ENCODE measurements at places on chromosomes 2 and 18. TPM values are rescaled to one million over a fixed set of nuclear protein-coding genes. Genes with fewer than 3 reads are reported as not detected.

The IKZF2 gene
- total RNA-seq = 5.8 TPM

The MEP1B gene
- not detected for total RNA-seq

The SCYGR3 gene
- not detected for total RNA-seq

The SIX2 gene
- total RNA-seq = 1.0 TPM

The COL5A2 gene
- 24.2 TPM for total RNA-seq

The RUFY4 gene
- total RNA-seq = not detected

The ZNF532 gene
- total RNA-seq = 240 TPM

The CPLX4 gene
- total RNA-seq = not detected

The ABHD1 gene
- total RNA-seq = 0.50 TPM

DNA sequence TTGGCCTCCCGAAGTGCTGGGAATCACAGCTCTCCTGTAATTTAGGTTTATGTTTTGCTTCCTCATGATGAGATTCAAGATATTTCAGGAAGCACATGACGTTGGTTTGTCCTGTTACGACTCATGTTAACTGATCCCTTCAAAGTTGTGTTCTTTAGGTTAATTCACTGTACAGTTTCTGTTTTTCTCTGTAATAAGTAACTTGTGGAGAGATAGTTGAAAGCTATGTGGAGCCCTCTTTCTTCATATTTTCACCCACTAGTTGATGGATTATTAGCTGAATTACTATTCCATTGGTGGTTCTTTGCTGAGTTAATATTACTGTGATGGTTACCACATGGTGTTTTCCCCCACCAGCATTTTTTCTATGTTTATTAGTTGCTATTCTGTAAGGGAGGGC lies 18.3 kb upstream of the CHCHD5 start:
- DNase-seq = no peak

DNA sequence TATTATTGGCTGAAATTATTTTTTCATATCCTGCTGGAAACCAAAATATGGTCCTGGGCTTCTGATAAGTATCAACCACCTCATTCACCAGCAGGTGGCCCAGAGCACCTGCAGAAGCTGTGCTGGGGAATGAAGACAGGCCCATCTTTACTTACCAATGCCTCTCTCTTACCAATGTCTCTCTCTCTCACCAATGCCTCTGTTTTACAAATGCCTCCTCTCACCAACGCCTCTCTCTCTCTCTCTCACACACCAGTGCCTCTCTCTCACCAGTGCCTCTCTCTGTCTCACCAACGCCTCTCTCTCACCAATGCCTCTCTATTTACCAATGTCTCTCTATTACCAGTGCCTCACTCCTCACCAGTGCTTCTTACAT lies 2.3 kb upstream of the MAL start:
- DNase-seq = no peak

DNA sequence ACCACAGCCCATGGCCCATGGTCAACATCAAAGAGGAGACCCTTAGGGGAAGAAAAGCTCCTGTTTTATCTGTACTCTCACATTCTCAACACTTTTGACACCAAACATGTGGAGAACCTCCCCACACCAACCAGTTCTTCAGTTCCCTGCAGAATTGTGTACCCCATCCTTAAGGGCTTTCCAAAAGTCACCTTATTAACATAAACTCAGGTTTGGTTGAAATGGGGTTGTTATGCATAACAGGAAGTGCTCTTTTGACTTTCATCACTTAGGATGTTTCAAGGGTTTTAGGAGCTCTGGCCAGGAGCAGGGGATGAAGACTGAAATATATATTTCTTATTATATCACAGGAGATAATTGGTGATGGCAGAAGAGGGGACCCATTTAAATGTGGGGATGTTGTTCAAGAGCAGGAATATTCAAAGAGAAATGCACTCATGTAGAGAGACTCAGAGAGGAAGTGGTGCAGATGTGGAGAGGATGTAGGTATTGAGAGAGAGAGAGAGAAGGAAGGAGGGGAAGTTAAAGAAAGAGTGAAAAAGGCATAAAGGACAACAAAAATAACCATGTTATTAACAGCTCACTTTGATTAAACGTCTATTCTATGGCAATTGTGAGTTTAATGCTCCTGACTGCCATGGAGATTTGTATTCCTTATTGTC lies 35.2 kb downstream of the SP140L start:
- DNase-seq = no peak

DNA sequence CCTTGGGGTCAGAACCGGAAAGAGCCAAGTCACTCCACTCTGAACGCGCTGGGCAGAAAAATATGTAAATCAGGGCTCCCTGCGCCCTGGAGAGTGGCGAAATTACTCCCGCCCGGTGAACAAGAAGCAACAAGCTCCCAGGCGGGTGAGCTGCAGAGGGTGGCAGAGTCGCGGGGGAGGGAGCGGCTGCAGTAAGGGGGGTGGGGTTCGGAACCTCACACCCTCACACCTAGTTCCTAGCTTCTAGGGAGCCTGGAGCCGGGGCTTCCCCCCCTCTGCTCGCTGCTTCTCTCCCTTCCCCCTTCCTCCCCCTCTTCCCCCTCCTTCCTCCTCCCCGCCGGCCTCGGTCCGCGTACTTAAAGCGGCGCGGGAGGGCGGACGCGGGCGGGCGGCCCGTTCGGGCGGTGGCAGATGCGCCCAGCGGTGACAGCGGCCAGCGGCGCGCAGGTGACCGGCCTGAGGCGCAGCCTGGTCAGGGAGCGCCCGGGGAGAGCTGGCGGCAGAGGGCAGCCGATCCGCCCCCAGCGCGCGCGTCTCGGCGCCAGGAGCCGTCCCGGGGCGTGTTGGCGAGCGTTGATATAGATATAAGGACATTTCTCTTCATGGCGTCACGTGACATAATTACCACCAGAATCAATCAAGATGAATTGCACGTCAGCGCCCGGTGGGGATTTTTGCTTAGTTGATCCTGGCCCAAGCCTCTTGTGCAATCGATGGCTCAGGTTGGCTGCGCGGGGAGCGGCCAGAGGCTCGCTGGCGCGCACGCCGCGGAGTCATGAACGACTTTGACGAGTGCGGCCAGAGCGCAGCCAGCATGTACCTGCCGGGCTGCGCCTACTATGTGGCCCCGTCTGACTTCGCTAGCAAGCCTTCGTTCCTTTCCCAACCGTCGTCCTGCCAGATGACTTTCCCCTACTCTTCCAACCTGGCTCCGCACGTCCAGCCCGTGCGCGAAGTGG lies at the start of gene HOXD11:
Gene HOXD11, plus strand, starts transcription at position 700 of the 959 bp plus-strand sequence. Its CDS starts 76 bp downstream, at position 776.
- DNase-seq = peak; percentile 78

- DNase-seq = no peak
Measured at GRCh38 chr18:6871566-6871965, 142.1 kb downstream of the ARHGAP28 start.

DNA sequence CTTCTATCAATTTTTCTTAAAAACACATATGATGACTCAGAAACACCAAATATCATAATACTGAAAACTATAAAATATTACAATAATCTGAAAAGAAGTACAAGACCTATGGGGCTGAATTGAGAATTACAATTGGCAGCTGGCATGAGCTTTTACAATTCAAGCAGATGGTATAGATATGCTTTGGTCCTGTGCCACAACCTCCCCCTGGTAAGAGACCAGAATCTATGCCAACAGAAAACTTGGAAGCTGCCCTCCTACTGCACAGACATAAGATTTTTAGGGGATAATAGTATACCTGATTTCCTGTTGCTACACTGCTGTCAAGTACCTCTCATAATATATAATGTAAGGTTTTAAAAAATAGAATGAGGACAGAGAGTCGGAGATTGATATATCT lies 46.8 kb upstream of the CDH7 start:
- DNase-seq = no peak

DNA sequence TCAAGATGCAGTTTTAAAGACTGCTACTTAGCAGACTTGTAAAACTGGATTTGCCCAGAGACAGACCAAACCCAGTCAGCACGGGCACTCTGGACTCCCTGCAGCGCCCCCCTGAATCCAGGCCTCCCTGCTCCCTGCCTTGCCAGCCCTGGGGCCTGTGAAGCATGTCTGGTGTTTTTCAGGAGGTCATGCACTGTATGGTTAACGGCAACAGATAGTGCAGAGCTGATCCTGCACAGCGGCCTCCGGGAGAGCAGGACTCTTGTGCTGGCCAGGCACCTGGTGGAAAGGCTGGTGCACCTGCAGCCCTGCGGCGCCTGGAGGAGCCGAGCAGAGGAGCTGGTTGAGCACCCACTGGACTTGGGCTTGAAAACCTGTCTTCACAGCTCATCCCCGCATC lies 30.4 kb downstream of the HDAC4 start:
- no peak for DNase-seq

- DNase-seq = no peak
Measured at GRCh38 chr2:109018452-109018851, 29.4 kb upstream of the EDAR start.

GRCh38 chr18:75753753-75754152 lies 326.2 kb upstream of the SMIM21 start:
- DNase-seq = no peak

- no peak for DNase-seq
Measured at GRCh38 chr2:64350996-64351395, 103.0 kb upstream of the LGALSL start.

GRCh38 chr2:177557794-177558193 lies 165.2 kb downstream of the AGPS start:
- no peak for DNase-seq

DNA sequence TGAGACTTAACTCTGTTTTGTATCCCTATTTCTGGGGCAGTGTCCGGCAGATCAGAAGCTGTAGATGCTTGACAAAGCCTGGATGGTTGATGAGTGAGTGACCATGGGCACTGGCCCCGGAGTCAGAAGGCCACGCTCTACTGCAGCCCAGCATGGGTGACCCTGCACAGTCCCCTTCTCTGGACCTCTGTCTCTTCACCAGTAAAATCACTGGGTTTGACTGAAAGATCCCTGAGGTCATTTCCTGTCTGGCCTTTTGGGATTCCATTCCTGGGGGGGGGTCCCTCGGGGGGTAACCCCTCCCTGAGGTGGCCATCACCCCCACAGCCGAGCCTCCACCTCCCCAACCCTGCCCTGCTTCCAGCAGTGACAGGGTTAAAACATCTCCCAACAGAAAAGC lies 31.7 kb downstream of the MRPL35 start:
- DNase-seq = no peak

- no peak for DNase-seq
Measured at GRCh38 chr18:2471523-2471922, 99.8 kb downstream of the METTL4 start.

- DNase-seq = no peak
Measured at GRCh38 chr2:114108824-114109416, 219.0 kb downstream of the ACTR3 start.

DNA sequence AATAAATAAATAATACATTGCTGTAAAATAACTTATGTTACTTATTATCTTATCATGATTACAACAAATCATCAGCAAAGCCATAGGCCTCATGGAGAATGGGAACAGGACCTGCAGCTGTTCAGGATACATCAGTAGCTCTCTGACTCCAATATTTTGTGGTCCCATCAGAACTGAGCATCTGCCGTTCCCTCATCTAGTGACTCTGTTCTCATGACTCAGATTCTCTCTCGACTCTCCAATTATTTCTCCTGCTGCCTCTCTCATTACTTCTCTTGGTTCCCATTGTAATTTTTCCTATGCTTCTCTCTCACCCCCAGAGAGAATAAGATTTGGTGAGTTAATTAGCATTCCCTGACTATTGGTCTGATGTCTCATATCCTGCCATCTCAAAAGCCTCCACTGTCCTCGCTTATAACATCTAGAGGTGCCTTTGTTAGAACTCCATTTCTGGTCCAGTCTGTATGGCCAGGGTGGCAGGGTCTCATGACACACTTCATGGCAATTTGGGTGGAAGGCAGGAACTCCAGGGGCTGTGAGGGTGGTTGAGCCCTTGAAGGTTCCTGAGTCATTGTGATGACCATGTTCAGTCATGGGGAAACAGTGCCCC lies 78.0 kb upstream of the TANC1 start:
- DNase-seq = no peak

GRCh38 chr2:54526226-54526879 lies 70.2 kb downstream of the SPTBN1 start:
- no peak for DNase-seq

- DNase-seq = no peak
Measured at GRCh38 chr2:159803235-159803962, 5.4 kb upstream of the CD302 start.

GRCh38 chr2:38930600-38930999 lies 40.9 kb downstream of the ARHGEF33 start:
- no peak for DNase-seq

DNA sequence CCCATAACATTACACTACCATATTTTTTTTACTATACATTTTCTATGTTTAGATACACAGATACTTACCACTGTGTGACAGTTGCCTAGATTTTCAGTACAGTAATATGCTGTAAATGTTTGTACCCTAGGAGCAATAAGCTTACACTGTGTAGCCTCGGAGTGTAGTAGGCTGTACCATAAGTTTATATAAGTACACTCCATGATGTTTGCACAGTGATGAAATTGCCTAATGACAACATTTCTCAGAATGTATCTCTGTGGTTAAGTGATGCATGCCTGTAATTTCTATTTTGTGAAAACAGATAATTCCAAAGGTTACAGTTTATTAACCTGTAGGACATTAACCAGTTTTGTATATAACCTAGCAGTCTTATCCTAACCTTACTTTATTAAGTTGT lies 128.1 kb upstream of the RBMS1 start:
- no peak for DNase-seq

DNA sequence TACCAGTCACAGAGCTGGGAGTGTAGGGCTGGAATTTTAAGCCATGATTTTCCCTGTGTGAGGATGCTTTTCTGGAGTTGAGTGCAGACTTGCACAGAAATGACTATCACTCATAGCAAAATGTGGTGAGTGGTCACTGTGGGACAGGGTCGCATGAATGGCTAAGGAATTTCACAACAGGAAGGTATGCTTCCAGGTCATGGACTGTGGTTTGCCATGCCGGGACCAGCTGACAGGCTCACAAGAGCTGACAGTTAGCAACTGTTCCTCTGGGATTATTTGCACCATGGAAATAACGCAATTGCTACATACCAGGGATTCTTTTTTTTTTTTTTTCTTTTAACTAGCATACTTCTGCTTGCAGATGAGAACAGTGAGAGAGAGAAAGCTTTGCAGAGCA lies 3.8 kb upstream of the UXS1 start:
- no peak for DNase-seq

- DNase-seq = no peak
Measured at GRCh38 chr2:127634626-127635379, 11.2 kb upstream of the GPR17 start.

- no peak for DNase-seq
Measured at GRCh38 chr18:44388329-44388728, 292.4 kb upstream of the SETBP1 start.

GRCh38 chr2:239278941-239279365 lies 121.9 kb downstream of the HDAC4 start:
- no peak for DNase-seq

DNA sequence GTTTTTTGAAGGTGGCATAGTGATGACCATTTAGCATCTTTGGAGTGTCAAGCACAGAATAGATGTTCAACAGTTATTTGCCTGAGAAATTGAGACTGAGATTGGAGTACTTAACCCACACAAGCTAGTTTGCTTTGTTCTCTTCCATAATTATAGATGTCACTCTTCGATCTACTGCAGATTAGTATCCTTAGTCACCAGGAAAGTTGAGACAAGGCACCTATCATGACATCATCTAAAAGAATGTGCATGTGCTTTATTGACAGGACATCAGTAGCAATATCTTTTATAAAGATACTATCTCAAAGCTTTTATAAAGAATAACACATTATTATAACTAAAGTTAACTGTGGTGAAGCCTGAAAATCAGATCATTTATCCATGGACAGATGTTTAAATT lies 6.4 kb downstream of the VRK2 start:
- no peak for DNase-seq

- no peak for DNase-seq
Measured at GRCh38 chr18:51211552-51211951, 14.1 kb upstream of the MEX3C start.

All from H1 (cell line).